ENCODE measurements at places on chromosomes 2 and 18.

GRCh38 chr2:24207359-24207758 lies 32.5 kb downstream of the FAM228A start:
- no peak for DNase-seq

GRCh38 chr2:100240386-100240785 lies 81.9 kb downstream of the LONRF2 start:
- no peak for DNase-seq

- DNase-seq: no peak
Observed at GRCh38 chr2:236831698-236832097, 254.0 kb upstream of the COPS8 start.

DNA sequence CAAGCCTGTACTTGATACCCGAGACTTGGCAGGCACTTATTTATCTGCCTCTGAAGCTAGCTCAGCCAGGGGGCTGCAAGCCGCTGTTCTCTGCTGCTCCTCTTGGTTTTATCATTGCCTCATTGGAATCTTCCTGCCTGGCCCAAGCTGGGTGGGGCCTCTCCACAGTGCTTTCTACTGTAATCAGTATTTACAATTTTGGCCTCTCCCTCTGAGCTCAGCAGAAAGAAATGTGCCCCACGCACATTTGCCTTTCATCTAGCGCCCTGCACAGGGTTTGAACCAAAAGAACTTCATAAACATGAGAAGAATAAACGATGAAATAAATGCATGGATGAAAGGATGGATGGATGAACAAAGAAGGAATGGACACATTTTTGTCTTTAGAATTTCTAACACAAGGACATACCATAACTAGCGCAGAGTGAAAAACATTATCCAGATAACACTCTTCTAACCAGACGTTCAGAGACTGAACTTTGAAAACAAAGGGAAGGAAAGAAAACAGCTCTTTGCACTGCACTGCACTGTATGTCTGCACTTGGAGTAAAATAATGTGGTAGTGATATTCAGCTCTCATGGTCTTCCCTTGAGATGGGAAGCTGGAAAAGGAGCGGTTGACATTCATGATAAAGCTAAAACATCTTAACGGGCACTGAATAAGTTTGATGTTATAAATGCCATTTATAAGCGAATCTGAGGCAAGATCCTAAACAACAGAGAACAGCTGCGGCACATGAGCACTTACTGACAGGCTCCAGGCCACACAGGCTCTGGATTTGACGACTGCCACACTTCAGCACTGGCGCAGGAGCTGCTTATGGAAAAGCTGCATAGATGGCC lies 86.8 kb upstream of the SP3 start:
- DNase-seq: peak; percentile 91

DNA sequence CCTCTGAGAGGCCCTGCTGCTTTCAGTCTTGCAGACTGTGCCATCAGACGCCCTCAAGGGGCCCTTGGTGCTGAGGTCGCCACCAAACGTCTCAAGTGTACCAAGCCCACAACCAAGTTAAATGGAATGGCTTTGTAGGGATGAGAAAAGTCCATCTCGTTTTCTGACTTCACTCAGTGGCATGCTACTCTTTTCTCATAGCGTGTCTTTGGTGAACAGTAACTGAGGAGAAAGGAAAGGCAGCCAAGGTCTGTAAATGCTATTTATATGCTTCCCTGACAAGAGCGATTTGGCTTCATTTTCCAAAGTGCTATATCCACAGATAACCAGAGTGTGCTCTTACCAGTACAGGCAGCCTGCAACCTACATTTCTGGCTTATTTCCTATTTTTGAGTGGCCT lies 123.0 kb downstream of the MTX2 start:
- DNase-seq: no peak
